ENCODE measurements at places on chromosomes 16 and 17.

- no peak for DNase-seq
Measured at GRCh38 chr17:34851961-34852540, 109.2 kb downstream of the CCT6B start.

DNA sequence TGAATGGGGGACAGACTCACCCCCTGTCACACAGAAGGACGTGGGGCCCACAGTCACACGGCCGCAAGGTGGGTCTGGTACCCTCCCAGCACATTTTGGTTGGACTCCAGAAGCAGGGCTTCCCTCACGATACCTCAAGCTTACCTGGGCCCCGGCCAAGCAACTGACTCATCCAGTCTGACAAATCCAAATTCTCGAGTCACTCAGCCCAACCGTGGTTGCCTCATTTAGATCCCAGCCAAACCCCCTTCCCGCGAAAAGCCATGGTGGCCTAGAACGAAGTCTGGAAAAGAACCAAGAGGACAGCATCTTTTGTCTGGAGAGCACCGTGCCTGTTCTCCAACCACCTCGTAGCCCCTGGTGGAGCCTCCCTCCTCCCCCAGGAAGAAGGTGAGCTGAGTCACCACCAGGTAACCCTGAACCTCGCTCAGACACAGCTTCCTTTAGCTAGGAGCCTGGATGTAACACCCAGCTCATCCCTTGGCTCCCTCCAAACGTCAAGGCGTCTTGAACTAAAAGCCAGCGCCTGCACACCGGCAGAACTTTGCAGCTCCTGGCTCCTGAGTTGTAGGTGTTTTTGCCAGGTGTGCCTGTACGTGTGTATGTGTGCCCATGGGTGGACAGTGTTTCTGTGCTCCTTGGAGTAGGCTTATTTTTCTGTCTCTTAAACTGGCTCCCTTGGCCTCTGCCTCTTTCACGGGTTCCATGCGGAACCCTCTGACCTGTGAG, 78.9 kb downstream of the CMIP start:
- DNase-seq, result no peak

DNA sequence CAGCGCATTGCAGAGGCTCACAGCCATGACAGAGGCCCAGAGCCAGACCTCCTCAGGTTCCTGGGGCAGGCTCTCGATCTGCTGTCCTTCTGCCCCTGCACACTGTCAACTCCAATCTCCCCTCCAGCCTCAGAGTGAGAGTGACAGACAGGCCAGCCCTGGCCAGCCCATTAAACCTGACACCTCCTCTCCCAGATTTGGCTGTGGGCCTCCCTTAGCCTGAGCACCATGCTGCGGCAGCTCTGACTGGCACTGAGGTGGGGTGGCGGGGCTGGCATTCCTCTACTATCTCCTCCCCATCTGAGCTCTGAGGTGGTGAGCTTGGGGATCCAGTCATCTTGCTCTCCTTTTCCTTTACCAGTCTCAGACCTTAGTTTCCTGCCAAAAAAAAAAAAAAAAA, 15.5 kb upstream of the C1QL1 start:
- no peak for DNase-seq

GRCh38 chr16:8725513-8726178, 51.2 kb downstream of the ABAT start:
- DNase-seq, result no peak

- DNase-seq, result no peak
Measured at GRCh38 chr16:65312795-65313194, 190.9 kb upstream of the CDH11 start.

DNA sequence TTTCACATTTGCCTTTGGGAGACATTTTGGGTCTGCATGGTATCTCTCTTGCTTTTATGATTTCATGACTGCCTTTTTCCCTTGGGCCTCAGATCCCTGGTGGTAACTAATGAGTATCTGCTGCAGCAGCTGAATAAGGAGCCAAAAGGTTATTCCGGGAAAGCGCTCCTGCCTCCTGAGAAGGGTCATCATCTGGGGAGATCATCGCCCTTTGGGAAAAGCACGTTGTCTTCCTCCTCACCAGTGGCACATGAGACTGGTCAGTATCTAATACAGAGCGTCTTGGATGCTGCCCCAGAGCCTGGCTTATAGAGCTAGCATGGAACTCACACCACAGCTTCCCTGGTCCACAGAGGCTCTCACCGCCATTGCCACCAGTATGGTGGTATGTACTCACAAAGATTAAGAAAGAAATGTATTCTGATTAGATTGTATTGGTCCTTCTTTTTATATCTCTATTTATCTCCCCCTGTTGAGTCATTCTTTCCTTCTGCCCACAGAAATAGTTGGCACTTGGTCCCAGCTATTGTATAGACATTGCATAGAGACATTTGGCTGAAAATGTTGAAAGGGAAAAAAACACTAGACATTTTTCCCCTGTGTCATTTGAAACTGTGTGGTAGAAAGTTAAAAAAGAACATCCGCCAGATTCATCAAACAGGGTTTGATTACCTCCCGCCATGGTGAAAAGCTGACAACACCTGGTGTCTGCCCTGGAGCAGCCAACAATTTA, 8.4 kb downstream of the TPPP3 start:
- no peak for DNase-seq

DNA sequence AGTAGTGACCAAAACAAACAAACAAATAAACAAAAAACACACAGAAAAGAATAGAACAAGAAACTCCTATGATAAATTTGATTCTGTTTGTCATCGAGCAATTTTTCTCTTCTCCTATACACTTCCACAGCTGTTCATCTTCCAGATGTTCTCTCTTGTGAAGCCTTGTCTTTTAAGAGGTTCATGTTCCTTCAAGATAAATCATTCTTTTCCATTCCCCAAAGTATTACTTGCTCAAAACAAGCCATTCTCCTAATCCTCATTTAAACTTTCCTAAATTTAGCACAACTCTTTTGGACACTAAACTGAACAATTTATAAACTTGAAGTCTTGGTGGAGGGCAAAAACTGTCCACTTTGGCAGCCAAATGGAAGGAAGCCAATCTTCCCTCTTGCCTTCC, 103.3 kb downstream of the ABCA8 start:
- DNase-seq, result no peak

DNA sequence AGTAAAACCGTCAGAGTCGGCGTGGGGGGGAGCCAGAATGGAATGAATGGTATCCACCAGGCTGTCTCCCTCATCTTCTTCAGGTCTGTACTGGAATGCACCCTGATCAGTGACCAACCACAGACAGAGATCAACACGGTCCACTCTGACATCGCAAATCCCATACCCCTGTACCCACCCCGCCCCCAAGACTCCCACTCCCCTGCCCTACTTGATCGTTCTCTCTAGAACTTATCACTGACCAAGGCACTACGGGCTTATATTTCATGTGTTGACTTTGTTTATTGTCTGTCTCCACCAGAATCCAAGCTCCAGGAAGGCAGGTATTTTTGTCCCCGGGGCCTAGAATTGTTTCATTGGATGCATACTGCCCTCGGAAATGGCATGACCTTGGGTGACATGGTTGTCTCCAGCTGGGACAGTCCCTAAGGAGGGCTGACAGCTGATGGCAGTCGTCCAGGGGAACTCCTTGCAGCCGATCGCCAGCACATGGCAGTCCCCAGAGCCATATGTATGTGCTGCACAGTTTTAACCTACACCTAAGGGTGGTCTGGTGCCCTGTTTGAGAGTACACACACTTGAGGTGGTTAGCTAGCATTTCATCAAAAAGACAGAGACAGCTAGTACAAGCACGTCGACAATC, 526 bp upstream of the MFSD6L start:
- DNase-seq, result no peak

GRCh38 chr16:49259330-49259729, 22.3 kb downstream of the CBLN1 start:
- DNase-seq, result no peak

DNA sequence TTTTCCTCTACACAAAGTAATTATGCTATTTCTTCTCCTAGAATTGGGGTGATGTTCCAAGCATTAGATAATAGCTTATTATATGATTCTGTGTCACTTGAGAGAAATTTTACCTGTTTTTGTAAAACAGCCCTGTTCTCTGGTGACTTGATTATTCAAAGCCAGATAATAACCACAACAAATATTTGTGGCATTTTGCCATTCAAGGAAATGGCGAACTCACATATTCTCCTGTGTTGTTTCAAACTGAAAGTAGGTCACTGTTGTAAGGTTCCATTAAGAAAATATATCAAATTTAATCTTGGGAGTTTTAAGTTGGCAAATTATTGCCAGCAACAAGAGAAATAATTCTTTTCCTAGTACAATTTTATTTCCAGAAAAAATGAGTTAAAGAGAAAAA, 124.8 kb downstream of the STXBP4 start:
- no peak for DNase-seq

DNA sequence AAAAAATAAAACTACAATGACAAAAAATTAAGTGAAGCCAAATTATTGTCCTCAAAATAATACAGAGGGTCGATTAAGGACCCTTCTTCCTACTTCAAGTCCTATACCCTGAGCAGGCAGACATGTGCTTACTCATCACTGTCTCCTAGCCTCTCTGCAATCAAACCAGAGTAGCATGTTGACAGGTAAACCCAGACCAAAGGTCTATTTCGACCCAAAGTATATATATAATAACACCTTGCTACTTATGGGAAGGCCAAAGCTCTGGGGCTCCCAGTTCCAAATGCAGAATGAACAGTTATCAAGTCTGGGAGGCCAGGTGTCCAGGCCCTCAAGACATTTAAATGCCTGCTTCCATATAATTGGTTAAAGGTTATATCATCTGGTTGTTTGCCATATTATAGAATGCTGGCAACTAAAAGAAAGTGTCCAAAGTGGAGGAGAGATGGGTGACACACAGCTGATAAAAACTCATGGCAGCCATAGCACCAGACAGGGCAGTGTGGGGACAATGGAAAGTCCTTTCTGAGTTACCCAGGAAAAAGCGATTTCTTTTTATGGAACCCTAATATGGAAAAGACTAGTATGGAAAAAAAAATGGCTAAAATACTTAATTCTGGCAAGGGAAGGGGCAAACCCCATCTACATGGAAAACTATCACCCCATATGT, 53.6 kb downstream of the N4BP1 start:
- DNase-seq, result no peak

GRCh38 chr17:46795379-46795952, 23.0 kb downstream of the WNT3 start:
- no peak for DNase-seq

- DNase-seq, result no peak
Measured at GRCh38 chr17:17361543-17361866, 58.3 kb downstream of the NT5M start.

DNA sequence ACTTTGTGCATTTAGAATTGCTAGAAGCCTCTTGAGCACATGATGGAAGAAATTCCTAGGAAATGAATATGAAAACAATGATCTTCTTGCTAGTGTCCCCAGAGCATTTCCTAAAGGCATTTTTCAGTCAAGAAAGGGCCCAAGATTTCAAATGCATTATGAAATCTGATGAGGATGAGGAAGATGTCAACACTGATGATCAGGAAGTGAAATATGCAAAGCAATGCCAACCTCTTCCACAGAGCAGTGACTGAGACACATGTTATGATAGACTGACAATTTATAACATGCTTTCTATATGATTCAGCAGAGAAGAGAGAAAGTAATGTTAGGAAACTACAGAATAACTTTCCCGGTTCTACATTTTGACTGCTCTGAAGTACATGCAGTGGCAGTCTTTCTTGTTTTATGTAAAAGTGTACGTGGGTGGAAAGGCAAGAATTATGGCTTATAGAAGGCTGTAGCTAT, 859.1 kb upstream of the GOT2 start:
- DNase-seq, result no peak

GRCh38 chr17:69271023-69271422, 42.4 kb upstream of the ABCA10 start:
- no peak for DNase-seq

GRCh38 chr16:86732621-86733295, 154.4 kb downstream of the FOXL1 start:
- no peak for DNase-seq

DNA sequence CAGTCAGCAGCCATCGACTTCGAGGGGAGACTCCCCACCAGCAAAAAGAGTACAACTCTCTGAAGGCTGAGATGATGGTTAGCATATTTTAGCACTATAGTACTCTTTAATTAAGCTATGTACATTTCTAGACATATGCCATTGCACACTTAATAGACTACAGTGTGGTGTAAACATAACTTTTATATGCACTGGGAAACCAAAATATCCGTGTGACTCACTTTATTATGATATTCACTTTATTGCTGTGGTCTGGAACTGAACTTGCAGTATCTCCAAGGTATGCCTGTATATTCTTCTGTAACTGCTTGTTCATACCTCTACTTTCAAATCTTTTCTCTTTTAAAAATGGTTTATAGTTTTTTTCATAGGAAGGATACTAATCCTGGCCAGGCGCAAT, 11.0 kb upstream of the NXPH3 start:
- DNase-seq, result no peak

GRCh38 chr17:31299624-31300023, 2.6 kb upstream of the OMG start:
- DNase-seq, result no peak

DNA sequence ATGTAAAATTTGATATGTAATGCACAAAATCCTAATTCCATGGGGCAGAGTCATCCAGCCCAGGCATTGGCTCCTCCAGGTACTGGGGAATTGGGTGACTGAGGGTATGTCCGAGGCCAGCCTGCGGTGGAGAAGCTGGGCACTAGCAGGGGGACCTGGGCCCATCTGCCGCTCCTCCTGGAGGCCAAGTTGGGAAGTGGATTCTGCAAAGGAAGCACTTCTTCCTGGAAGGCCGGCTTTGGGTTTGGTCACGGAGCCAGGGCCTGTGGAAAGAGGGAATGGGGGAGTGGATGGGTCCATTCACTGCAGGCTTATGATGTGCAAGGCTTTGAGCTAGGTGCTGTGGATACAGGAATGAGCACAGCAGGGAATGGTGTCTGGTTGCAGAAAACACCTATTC, 85.8 kb downstream of the GNAO1 start:
- DNase-seq, result no peak

DNA sequence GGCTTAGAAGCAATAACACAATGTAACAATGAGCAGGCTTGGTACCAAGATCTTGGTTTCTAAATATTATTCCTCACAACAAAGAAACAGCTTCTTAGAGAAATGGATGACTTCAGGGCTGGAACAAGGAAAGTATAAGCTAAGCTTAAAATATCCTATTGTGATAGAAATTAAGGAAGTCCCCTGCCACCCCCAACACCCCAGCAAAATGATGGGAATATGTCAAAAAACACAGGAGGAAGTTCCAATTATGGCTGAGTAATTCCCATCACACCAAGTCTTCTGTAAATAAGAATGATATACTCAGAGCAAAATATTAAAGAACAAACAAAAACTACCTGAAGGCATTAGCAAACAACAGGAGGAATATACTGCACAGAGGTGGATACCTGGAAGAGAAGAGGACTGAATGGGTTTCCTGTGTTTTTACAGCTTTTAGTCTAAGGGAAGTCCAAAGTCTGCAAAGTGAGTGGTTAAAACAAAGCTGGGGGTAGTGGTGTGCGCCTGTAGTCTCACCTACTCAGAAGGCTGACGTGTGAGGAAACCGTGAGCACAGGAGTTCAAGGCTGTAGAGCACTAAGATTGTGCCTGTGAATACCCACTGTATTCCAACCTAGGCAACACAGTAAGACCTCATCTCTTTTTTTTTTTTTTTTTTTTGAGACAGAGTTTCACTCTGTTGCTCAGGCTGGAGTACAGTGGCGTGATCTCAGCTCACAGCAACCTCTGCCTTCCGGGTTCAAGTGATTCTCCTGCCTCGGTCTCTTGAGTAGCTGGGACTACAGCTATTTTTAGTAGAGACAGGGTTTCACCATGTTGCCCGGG, 17.1 kb upstream of the ATP6V0A1 start:
- DNase-seq, result no peak

GRCh38 chr16:64892835-64893785, 228.8 kb downstream of the CDH11 start:
- no peak for DNase-seq

GRCh38 chr16:67147437-67148140, 3.2 kb downstream of the B3GNT9 start:
- DNase-seq, result no peak

Measured in stimulated activated CD8-positive, alpha-beta memory T cell treated with anti-CD3 and anti-CD28 coated beads, Interleukin-15, amount 100 ng/mL, for 4 hours (primary cell).